ENCODE measurements at places on chromosomes 3 and 15.

DNA sequence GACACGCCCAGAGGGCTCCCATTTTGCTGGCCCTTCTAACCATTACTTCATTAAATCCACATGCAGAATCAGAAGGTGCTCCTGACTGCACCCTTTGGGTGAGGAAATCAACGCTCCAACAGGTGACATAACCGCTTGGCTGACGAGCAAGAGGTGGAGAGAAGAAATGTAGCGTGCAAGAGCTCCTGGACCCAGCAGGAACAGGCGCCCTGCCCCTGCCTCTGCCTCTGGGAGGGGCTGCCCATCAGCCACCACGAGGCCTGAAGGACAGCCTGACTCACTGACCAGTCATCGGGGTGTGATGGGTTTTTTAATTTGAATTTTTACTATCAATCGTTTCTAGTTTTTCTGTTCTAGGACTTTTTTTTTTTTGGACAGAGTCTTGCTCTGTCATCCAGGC lies 218.2 kb downstream of the ADAMTS17 start:
- no peak for DNase-seq

- DNase-seq: no peak
These were observed 142.6 kb downstream of the PLCH1 start for GRCh38 chr3:155602307-155602706.

- no peak for DNase-seq
These were observed 71.5 kb downstream of the SLCO3A1 start for GRCh38 chr15:91924837-91925495.

- no peak for DNase-seq
These were observed 33.4 kb upstream of the SCAANT1 start for GRCh38 chr3:63945558-63946096.

GRCh38 chr3:36700537-36701248 lies 63.7 kb downstream of the DCLK3 start:
- DNase-seq: no peak

DNA sequence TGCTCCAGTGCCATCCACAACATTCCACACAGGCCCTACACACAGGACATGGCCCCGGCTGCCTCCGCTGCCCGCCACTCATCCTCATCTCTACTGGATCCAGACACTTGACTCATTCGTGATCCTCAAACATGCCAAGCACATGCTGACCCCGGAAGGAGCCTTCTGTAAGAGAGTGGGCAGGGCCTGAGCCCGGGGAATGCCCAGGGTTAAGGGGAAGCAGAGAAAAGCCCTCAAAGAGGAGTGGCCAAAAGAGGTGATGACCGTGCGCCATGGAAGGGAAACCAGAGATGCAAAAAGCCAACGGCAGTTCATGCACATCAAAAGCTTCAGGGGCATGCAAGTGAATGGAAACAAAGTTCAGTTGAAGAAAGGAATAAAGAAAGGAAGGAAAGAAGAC lies 46.1 kb downstream of the RFTN1 start:
- peak; percentile 28 for DNase-seq

GRCh38 chr3:190305406-190305805 lies 16.8 kb downstream of the CLDN1 start:
- DNase-seq: no peak

DNA sequence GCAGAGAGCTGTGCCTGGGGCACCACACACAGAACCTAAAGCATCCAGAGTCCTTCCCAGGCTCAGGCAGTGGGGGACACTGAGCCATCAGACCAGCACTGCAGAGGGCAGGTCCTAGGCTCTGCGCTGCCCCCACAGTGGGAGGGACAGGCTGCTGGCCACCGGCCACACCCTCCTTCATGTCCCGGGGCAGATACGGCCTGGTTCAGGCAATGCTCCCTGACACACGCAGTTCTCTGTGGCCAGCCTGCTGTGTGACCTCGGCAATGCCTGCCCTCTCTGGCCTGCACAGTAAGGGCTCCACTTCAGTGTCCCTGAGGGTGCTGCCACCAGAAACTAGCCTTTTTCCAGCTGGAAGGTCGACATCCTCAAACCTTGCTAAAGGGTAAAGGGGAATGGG lies 12.4 kb downstream of the LINGO1 start:
- DNase-seq: no peak

DNA sequence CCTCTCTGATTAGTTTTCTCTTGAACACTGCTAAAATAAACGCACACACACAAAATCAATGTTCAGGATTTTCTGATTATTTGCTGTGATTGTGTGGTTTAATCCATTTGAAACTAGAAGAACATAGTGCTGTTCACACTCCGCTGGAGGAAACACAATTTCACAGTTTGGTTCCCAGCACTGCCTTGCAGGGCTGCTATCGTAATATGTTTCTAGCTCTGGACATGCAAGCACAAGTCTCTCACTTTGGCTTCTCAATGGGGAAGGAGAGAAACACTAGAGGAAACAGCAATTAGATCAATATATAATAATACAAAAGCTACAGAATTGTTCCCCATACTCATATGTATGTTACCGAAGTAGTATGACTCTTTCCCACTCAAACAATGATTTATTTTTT lies 299.5 kb downstream of the NSUN3 start:
- DNase-seq: no peak

- no peak for DNase-seq
These were observed 45.2 kb downstream of the SPRED1 start for GRCh38 chr15:38297623-38298388.

GRCh38 chr3:4740397-4741105 lies 238.7 kb upstream of the BHLHE40 start:
- no peak for DNase-seq

GRCh38 chr3:129315223-129315997 lies 36.7 kb downstream of the HMCES start:
- DNase-seq: no peak

DNA sequence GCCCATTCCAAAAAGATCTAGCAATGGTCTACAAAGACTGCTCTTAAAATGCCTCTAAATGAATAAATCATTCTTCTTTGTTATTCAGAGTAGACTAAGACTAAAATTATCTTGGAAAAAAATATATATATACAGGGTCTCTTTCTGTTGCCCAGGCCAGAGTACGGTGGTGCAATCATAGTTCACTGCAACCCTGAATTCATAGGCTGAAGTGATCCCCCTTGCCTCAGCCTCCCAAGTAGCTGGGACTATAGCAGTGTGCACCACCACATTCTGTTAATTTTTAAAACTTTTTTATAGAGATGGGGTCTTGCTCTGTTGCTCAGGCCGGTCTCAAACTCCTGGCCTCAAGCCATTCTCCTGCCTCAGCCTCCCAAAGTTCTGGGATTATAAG lies 18.7 kb downstream of the WWTR1 start:
- DNase-seq: no peak

DNA sequence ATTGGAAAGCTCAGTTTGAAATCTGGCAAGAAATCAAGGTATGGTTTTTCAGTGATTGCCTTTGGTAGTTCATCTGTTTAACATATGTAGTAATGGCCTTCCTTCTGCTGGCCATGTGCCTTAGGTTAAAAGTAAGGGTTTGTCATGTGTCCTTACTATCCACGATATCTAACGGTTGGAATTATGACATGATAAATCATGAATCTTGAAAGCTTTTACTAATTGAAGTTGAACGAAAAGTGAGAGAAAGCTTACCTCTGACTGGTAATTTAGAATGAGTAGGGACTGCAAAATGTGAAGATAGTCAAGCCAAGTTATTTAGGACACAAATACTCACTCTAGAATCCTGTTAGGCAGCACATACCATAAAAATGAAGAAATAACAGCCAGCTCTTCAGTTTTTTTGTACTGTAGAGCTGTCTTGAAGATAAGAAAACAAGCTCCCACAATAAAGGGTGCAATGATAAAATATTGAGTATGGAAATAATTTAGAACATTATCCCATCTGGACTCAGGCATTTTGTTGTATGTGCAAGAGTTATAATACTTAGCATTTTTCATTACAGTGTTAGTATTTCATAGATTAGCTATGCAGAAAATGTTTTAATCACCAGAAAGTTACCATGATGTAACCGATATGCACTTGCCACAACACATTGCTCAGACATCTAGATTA lies 303.4 kb downstream of the ZNF385D start:
- DNase-seq: no peak

DNA sequence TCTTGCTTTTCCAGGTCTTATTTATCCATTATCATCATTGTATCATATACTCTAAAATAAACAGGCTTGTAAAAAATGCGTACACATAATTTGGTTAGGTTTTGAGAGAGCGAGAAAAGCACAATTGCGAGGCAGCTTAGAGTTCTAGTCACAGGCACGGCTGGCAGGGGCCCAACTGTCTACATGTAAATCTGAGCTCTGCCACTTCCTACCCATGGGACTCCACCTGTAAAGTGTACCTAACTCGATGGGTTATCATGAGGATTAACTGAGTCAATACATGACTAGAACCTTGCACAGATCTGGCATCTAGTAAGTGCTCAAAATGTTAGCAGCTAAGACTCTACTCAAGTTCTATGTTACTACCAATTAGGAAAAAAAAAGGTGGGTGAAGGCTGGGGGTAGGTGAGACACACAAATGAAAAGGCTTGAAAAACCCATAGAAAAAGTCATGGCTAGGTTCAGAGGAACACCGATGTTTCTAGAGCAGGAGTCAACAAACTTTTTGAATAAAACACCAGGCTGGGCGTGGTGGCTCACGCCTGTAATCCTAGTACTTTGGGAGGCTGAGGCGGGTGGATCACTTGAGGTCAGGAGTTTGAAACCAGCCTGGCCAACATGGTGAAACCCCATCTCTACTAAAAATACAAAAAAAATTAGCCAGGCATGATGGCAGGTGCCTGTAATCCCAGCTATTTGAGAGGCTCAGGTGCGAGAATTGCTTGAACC lies 36.2 kb downstream of the GLB1 start:
- DNase-seq: no peak

DNA sequence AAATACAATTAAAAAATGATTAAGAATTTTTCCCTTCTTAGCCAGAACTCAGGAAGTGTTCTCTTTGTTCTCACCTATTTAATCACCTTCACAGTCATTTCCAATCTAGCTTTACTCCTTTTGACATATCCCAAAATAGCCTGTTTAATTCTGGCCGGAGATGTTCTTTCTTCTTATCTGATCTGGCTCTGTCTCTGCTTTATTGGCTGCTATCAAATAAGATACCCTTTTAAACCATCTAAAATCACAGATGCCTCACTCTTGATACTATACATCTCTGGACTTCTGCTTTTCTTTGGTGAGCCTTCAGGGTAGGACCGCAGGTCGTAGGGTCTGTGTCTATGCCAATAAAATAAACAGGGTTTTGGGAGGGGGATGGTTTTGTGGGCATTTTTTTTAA lies 319.2 kb upstream of the SEMA6D start:
- no peak for DNase-seq

- no peak for DNase-seq
These were observed 769.4 kb upstream of the GOLIM4 start for GRCh38 chr3:168865022-168865551.

DNA sequence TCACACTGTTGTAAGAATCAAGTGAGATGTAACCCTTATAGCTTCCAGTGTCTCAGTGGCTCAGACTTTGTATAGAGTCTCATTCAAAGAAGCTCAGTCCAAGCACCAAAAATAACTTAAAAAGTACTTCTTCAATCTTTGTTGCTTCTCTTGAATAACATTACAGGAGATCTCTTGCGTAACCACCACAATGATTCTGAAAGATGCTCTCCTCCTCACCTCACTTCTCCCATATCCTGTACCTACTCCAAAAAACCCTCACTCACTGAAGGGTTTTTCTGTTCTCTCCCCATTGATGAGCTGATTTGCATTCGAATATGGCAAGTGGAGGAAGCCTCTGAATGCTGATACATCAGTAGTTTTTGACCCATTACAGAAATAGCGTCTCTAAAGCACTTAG lies 39.4 kb upstream of the MRPS22 start:
- no peak for DNase-seq
